WERI-Rb-1 (cell line): ENCODE measurements at places on chromosomes 5 and 9.
A peak's percentile ranks its signal among the peaks of the same experiment; 100 is the strongest.

DNA sequence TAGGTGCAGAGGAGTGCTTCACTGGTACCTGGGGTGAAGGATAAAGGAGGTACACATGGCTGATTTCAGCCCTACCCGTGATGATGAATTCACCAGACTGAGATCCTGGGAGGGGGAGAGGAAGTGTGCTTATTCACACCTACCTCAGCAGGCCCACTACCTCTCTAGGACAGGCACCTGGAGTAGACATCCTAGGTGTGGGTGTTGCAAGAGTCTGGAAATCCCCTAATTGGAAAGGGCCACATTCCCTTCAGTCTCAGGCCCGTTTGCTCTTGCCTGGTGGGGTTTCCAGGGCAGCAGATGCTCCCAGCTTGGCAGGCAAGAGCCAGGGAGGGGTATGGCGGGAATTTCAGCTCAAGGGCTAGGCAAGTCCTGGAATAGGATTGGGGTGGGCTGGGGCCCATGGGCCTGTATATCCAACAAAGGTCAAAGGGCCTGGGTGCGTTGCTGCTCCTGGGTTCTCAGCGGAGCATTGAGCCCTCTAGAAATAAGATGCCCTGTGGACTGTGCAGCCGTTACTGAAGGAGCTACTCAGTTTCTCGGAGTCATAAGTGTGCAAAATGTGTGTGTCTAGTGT lies 5.8 kb upstream of the CCL21 start:
- DNase-seq = no peak

- peak; percentile 18 for DNase-seq
Measured at GRCh38 chr5:151432210-151432609, 15.2 kb upstream of the SLC36A1 start.

- DNase-seq = no peak
Measured at GRCh38 chr5:172568308-172568910, 72.7 kb upstream of the NEURL1B start.

- DNase-seq = no peak
Measured at GRCh38 chr5:60494635-60495034, 205.3 kb downstream of the DEPDC1B start.

DNA sequence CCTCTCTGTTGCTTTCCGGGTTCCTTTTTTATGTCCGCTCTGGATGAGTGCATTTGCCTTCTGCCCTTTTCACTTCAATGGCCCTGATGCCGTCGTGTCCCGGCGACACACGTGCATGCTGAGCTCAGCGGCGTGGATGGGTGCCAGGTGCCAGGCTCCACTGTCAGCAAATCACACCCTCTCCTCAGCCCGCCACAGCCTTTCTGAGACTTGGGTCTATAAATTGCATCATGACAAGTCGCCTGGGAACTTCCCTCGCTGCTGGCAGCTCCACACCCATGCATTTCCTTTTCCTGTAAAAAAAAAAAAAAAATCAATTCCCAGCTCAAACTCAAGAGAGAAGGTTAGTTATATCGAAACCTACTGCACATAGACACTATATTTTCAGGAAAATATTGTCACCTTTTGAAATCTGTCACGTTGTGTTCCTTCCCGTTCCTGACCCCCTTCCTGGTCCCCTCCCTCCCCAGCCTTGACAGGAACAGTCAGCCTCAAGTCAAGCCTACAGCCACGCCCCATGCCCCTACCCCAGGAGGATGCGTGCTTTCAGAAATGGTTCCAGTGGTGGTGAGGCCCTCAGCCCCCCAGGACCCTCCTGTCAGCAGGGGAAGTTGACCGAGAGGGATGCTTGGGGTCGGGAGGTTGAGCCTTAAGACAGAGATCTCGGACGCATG lies 110.3 kb upstream of the PTCH1 start:
- DNase-seq = no peak

DNA sequence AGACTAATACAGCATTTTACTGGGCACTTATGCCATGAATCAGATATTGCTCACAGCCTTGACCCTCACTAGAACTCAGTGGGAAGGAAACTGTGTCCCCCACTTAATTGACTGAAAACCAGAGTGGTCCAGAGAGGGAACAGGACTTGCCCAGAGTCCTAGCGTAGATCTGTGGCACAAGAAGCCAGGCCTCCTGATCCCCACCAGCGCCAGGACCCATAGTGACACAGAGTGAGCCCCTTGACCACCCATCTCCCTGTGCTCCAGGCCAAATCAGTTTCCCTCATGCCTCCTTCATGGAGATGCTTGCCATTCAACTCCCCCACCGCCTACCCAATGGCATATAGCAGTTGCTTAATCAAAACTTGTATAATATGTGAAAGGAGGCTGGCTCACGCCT lies 8.3 kb downstream of the KIF12 start:
- no peak for DNase-seq

DNA sequence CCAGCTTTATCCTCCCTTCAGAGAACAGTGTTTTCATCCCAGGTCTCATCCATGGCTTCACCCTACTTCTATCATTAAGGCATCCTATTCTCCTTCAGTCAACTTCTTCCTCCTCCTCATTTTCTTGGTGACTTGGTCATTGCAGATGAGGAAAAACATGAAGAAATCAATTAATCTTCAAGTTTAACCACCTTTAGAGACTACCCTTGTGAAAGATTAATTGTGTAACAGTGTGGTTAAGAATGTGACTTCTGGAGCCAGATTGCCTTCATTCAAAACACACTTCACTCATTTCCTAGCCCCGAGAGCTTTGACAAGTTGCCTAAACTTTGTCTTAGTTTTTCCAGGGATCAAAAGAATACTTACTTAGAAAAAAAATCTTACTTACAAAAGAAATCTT lies 110.0 kb downstream of the STK32A start:
- no peak for DNase-seq

DNA sequence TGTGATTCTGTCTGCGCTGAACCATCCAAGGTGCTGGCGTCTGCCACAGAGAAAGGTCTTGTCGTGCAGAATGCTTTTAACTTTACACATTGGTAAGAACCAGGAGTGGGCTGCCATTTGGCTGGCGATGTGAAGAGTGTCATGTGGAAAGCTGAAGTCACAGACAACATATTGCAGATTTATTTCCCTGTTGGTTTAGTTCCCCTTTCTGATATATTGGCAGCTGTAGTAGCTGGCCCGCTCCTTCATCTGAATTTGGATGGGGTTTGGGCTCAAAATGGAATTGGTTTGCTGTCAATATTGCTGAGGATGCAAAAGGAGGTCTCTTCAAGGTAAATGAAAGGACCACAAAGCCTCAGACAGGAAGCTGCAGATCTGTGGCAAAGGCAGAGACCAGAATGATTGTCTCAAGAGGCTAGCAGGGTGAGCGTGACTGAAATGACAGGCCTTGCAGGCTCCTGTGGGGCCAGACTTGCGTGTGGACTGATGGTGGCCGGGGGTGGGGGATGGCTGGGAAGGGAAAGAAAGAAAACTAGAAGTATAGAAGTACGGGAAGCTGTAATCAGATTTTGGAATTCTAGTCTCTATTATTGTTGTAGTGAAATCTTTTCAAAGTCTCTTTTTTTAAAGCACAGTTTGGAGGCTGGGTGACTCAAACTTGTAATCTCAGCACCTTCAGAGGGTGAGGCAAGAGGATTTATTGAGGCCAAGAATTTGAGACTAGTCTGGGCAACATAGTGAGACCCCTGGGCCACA lies 25.1 kb upstream of the CD180 start:
- DNase-seq = no peak

GRCh38 chr5:161155451-161155850 lies 303.4 kb upstream of the ATP10B start:
- no peak for DNase-seq

- no peak for DNase-seq
Measured at GRCh38 chr5:168609806-168610482, 30.8 kb upstream of the PANK3 start.

DNA sequence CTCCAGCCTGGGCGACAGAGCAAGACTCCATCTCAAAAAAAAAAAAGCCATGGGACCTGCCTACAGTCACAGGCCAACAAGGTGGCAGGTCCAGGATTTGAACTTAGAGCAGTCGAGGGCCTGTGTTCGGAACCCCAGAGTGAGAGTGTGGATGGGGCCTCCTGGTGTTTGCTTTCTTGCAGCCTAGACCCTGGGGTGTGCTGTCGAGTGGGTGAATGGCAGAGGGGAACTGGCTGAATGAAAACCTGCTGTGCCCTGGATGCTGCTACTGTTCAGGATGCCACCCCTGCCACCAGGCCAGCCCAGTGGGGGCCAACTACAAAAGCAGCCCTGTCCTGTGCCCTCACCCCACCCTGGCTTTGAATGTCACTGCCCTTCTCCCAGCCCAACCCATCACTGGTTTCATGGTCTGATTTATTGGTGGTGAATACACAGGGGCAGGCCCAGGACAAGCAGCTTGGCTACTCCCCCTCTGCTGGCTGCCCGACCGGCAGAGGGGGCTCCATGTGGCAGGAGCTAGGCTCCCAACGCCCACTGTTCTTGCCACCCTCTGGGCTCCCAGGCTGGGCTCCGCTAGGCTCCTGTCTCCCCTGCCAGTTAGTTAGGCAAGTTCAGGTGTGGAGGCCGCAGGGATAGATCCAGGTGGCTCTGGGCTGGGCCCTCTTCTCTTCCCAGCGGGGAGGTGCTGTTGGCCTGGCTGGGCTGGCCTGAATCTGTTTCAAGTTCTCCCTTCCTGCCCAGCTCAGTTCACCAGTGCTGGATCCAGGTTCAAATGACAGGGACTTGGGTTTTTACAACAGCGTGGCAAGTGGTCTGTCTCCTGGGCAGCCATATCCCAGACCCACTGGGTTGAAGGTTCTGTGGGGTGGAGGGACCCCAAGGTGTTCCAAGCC lies 12.2 kb downstream of the FPGS start:
- no peak for DNase-seq

GRCh38 chr9:97906236-97906831 lies 16.0 kb downstream of the TRMO start:
- no peak for DNase-seq

GRCh38 chr5:14321936-14322335 lies 178.8 kb downstream of the TRIO start:
- DNase-seq = no peak

DNA sequence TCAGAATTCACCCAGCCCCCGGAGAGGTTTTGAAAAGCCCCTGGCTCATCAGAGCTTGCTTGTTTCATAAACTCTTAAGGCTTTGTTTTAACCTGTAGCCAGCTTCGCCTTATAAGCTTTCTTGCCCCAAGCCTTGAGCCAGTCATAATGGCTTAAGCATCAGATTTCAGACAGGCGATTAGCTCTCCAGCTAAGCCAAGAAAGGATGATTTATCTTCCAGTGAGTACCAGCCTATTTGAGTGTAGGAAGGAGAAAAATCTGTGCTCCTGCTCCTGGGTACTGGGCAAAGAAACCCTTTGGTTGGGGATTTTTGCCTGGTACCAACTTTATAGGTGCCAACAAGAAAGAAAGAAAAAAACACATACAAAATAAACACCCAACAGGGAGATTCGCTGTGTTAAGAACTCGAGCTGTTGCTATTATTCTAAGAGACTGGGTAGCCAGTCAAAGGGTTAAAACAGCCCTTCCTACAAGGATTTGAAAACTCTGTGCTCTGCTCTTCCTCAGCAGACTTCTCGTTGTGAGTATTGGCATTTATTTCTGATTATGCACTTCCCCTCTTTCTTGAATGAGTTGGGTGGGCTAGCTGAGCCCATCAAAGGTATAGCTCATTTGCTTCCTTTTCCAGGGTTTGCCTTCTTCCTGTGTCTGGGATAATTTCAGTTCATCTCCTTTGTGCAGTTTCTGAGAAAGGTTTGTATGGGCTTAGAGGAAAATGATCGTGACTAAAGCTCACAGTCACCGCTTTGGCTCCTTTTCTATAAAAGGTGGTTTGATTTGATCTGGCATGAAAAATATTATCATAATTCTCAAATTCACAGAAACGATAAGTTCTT lies 157.2 kb upstream of the DMRT1 start:
- peak; percentile 72 for DNase-seq

GRCh38 chr5:39517800-39518199 lies 93.0 kb upstream of the DAB2 start:
- DNase-seq = no peak
